KG1 (cell line): ENCODE measurements at places on chromosomes 7 and 10.

GRCh38 chr10:5188358-5188757, 3.4 kb upstream of the AKR1C8 start:
- no peak for DNase-seq

GRCh38 chr10:29346296-29347001, 57.6 kb downstream of the LYZL1 start:
- DNase-seq: no peak

DNA sequence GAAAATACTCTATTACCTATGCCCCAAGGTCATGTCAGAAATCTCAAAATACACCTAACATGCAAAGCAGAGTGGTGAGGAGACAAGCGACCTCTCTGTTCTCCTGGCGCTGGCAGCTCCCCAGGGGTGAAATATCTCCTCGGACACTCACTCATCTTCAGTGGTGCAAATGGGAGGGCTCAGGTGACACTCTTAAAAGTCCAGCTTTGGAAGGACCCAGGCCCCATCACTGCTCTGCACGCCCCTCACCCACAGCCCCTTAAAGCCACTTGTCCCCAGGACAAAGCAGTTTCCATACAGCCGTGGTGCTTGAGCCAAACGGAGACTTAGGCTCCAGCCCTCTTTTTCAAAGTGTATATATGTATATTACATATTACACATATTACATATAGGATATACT, 12.4 kb downstream of the PRKAG2 start:
- DNase-seq: no peak

GRCh38 chr10:99393683-99394082, 36.7 kb downstream of the GOT1 start:
- no peak for DNase-seq

GRCh38 chr7:11779864-11780674, 51.9 kb downstream of the THSD7A start:
- no peak for DNase-seq

DNA sequence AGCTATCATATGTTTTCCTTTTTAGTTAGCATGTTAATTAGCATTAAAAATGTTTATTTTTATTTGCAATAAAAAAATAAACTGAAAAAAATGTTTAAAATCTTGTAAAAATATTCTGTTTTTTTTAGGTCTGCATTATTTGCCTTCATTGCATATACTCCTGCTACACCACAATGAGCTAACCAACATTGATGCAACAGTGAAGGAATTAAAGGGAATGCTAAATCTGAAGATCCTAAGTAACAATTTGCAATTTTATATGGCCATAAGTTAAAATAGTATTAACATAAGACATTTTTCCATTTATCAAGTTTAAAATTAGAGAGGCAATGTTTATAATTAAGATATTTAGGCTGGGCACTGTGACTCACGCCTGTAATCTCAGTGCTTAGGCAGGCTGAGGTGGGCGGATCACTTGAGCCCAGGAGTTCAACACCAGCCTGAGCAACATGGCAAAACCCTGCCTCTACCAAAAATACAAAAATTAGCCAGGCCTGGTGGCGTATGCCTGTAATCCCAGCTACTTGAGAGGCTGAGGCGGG, 32.2 kb downstream of the LRRC72 start:
- no peak for DNase-seq

DNA sequence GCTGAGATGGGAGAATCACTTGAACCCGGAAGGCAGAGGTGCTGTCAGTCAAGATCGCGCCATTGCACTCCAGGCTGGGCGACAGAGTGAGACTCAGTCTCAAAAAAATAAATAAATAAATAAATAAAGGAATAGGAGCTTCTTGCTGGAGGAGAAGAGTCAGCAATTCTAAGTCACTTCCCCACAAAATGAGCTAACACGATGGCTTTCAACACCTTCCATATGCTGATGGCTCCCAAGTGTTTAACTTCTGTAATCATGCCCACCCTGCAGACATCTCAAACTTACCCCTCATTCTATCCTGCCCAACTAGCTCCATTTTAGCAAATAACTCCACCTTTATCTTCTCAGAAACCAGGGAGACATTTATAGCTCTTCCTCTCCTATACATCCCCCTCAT, 21.2 kb downstream of the PSAP start:
- no peak for DNase-seq

DNA sequence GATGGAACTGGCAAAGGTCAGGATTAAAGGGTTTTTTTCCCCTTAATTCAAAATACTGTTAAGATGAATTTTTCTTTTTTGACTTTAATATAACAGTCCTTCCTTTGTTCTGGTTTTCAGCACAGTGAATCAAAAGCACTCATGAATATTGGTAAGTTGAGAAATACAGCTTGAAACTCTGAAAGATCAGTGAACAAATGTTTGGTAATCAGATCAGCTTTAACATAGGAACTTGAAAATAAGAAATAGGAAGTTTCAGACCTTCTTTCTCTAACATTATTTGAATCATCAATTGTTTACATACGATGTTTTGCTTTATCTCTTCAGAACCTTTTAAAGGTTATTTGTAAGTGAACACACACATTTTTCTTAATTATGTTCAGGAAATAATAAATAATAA, 90.5 kb downstream of the SGMS1 start:
- DNase-seq: no peak

GRCh38 chr10:51867956-51868355, 168.6 kb upstream of the CSTF2T start:
- DNase-seq: no peak

DNA sequence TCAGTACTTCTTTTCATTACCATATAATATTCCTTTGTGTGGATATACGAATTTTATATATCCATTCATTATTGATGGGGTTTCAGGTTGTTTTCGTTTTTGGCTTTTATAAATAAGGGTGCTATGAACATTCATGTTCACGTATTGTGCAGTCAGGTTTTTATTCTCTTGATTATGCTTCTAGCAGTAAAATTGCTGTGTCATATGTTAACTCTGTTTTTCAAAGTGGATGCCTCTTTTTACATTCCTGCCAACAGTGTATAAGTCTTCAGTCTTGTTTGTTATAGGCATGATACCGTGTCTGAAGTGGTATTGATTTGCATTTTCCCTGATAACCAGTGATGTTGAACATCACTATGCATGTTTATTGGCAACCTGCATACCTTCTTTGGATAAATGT, 127.1 kb upstream of the CNTNAP2 start:
- DNase-seq: no peak

DNA sequence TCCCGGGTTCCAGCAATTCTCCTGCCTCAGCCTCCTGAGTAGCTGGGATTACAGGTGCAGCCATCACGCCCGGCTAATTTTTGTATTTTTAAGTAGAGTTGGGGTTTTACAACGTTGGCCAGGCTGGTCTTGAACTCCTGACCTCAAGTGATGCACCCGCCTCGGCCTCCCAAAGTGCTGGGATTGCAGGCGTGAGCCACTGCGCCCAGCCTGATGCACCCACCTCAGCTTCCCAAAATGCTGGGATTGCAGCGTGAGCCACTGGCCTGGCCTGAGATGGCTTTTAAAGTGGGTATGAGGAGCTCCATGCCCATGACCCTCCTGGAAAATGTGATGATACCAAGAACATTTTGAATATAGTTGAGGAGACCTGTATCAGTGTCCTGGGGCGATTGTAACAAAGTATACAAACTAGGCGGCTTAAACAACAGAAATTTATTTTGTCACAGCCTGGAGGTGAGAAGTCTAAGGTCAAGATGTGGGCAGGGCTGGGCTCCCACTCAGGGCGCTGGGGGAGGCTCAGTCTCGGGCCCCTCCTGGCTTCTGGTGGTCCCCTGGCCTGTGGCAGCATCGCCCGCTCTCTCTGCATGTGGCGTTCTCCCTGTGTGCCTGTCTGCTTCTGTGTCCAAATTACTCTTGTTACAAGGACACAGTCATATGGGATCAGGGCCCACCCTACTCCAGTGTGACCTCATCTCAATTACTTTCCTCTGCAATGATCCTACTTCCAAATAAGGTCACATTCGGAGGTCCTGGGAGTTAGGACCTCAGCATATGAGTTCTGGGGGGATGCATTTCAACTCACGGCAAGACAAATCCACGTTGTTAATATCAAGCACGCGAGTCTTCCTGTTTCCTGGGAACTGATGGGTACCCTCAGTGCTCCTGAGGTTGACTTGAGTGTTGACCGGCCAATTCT, 108.8 kb downstream of the ACTR3B start:
- DNase-seq: no peak

DNA sequence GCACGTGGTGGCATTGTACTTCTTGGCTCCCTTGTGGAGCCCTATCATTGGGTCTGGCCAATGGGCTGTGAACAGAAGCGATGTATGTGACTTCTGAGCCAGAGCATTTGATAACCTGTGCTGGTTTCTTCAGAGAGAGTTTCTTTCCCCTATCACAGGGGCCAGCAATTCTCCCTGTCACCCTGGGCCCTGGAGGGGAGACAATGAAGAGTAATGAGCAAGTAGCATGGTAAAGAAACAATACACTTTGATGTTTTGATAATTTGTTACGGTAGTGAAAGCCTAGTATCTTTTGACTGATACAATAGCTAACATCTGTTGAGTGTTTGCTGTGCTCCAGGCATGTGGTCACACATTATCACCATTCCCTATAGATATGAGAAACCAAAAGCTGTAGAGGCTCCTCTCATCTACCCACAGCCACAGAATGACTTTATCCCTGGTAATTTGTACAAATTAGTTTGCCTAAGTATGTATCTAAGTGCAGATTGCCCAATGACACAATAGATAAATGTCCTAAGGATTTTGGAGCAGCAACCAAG, 113.4 kb upstream of the SVIL start:
- no peak for DNase-seq

DNA sequence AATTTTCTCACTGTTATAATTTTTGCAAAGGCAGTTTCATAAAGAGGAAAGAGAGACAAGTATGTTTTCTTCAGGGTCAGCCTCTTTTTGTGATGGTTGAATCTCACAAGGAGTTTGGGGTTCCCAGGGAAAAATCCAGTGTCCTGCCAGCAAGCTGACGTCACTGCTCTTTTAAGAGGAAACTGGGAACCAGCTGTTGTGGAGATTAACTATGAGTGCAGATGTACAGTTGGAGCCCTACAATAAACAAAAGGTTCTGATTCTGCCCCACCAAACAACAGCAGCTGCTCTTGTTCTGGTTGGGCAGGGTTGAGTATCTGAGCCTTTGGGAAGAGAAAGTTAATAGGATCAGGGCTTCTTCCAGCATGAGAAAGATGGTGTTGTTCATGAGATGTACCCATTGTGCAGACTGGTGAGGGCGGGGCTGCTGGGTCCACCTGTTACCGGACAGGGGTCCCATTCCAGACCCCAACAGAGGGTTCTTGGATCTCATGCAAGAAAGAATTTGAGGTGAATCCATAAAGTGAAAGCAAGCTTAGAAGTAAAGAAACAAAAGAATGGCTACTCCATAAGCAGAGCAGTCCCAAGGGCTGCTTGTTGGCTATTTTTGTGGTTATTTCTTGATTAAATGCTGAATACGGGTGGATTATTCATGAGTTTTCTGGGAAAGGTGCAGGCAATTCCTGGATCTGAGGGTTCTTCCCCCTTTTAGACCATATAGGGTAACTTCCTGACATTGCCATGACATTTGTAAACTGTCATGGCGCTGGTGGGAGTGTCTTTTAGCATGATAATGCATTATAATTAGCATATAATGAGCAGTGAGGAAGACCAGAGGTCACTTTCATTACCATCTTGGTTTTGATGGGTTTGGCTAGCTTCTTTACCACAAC, 12.5 kb downstream of the PRF1 start:
- DNase-seq: no peak

DNA sequence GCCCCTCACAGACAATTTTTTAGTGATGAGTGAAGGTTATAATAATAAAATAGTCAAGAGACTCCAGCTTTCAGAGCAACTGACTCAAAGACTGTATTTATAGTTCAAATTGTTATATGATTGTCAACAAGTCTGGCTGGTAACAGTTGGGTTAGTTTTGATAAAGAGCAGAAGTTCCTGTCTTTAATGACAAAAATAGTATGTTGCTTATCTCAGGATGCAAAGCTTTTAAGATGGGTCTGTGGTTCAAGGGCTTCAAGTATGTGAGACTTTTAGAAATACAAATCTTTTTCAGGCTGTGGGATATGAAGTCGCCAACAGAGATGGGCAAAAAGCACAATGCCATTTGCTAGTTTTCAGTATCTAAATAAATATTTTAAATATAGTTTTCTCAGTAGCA, 118.4 kb downstream of the ABCA13 start:
- no peak for DNase-seq

DNA sequence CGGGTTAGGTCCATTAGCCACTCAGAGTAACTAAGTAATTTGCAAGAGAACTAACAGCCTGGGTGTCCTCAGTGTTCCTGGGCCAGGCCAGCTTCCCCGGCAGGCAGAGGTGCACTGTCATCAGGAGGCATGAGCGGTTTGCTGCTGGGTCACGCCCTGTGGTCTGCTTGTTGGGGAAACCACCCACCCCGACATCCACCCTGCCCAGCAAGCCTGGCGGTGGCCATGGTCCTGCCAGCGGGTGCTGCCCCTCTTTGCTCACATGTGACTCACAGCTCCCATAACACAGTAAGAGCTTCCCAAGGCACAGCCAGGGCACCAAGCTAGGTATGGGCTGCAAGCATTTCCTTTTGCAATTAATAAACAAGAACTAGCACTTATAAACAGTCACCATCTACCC, 75.9 kb downstream of the RGS10 start:
- DNase-seq: no peak

- DNase-seq: no peak
These were observed 96.9 kb upstream of the HABP2 start for GRCh38 chr10:113455947-113456346.

GRCh38 chr7:32250471-32251260, 180.5 kb upstream of the PDE1C start:
- DNase-seq: no peak

- DNase-seq: no peak
These were observed 1276.3 kb upstream of the AUTS2 start for GRCh38 chr7:68321776-68322496.

DNA sequence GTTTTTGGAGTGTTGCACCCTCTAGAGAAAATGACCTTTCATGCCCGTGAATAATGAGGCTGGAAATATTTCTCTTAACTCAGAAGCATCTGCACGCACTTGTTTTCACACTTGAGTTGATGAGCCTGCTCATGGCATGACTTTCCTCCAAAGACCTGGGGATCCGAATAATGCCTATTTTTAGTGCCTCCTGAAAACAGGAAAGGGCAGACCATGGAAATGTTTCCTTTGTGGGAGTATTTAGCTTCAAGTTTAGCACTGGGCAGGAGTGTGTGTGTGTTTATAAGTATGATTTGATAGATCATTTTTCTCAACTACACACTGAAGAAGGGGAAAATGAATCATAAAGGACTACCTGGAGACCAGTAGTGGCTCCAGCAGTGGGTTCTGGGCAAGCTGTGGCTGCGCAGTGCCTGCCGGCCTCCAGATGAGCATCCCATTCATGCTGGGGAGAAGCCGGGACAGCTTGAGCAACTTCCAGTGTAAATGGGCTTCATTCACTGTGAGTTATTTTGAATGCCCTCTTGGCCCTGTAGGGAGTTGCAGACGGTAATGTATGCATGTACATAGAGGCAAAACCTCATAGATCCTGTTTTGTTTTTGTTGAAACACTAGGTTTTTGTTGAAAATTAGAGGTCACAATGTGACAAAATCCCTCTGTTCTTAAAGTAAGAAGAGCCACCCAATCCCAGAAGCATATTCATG, 117.8 kb upstream of the INSYN2A start:
- no peak for DNase-seq

- DNase-seq: no peak
These were observed 272.3 kb upstream of the PLPP4 start for GRCh38 chr10:120184547-120185337.

- DNase-seq: no peak
These were observed 8.5 kb upstream of the DRGX start for GRCh38 chr10:49404321-49404878.

GRCh38 chr10:98267894-98268693, at the start of gene LOXL4:
Gene LOXL4 (minus strand): TSS chr10:98268194. CDS start chr10:98263019, 5,175 bp downstream.
- no peak for DNase-seq
